NCI-H1930 (cell line): ENCODE measurements at places on chromosomes 13 and 19.

DNA sequence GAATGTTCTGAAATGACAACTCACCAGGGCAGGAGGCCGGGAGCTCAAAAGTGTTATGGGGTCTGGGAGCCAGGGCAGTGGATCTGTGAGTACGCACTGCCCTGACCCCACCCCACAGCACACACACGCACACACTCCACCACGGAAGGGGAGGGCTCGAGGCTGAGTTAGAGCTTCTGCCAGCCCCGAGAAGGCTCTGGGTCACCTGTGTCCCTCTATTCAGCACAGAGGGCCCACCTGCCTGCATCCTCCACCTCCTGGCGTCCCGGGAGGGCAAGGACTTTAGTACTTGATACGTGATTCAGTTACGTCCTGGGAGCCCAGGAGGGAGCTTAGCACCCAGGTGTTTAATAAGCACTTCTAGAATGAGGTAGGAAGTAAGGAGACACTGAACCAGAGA, 190.0 kb upstream of the GPR12 start:
- DNase-seq: no peak

- no peak for DNase-seq
Observed at GRCh38 chr19:12779162-12779993, 4.0 kb upstream of the HOOK2 start.

DNA sequence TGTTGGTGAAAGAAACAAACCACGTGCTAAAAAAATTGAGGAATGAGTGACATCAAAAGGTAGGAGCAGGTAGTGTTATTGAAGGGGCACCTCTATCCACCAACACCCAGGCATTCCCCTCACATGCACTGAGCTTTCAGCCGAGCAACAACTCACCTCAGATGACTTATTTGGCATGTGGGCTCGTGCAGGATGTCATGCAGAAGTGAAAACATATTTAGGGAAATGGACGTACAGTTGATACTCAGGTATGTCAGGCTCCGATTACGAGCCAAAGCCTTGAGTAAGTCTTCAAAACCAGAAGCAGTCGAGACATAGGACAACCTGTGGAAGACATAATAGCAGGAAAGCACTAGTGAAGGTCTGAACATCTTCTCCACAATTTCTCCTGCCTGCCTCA, 30.4 kb downstream of the NLRP11 start:
- DNase-seq: no peak

- no peak for DNase-seq
Observed at GRCh38 chr13:19836472-19836871, 27.0 kb downstream of the ZMYM5 start.

DNA sequence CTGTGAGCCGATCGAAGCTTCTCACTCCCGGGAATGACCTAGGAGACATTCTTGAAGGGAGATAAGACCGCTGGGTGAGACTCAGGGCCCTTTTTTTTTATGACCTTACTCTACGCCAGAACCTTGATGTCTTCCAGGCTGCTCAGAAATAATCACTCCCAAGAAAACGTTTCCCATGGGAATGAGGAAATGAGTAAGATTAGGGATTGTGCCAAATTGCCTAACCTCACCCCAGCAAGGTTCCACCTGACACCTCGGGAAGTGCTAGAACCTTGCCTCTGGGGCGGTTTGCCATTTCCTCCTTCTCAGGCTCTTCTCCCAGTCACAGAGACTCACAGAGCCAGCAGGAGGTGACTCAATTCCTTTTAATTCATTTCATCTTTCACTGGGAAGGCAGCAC, 2.3 kb downstream of the SLC46A3 start:
- DNase-seq: no peak

DNA sequence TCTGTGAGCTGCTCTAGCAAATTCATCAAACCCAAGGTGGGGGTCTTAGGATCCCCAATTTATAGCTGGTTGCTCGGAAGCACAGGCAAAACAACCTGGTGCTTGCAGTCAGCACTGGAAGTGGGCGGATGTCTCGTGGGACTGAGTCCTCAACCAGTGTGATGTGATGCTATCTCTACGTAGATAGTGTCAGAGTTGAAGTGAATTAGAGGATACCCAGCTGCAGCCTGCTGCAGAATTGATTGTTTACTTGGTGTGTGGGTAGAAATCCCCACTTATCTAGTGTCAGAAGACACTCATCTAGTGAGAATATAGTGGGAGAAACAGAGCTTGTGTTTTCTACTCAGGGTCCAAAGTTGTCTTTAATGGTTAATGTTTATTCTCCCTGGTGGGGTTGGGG, 63.3 kb downstream of the CBY2 start:
- no peak for DNase-seq
